Activated T-helper 17 cell treated with anti-CD3 and anti-CD28 coated beads, Interleukin-2, amount 50 U/mL, for 72 hours (primary cell): ENCODE measurements at places on chromosomes 13 and 19.

- peak; percentile 92 for ATAC-seq
Measured at GRCh38 chr13:44231786-44232516, 141.7 kb upstream of the SERP2 start.

DNA sequence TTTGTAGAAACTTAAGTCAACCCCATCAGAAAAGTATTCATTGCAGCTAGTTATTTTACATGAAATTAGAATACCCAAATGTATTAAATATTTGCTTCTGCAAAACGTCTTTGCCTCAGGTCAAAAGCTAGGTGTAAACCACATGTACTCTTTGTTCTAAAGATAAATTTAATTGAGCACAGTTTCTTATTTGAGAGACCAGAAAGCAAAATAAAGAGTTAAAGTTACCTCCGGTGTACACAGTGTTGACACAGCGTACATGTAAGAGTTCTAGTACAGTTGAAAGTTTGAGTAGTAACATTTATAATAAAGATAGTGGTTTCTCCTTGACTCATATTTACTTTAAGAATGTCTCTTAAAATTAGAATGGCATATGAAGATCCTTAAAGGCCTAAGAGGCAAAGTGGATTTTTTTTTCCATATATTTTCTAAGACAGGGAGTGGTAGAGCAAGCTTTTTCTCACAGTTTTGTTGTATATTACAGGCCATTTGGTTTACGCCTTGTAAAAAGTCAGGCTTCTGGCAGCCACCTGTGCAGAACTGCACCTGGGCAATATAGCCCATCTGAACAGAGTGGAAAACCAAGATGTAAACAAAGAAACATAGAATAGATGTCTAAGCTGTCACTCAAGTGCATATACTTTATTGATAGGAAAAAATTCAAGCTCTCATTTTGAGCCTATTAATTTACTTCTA, 2.9 kb downstream of the LRCH1 start:
- ATAC-seq: no peak

GRCh38 chr19:49200238-49200862, 42.8 kb downstream of the TRPM4 start:
- peak; percentile 48 for ATAC-seq

- ATAC-seq: no peak
Measured at GRCh38 chr19:32421589-32422361, 16.2 kb downstream of the DPY19L3 start.

- no peak for ATAC-seq
Measured at GRCh38 chr19:11090997-11091702, 1.9 kb downstream of the LDLR start.
